ENCODE measurements at places on chromosomes 3 and 15.

DNA sequence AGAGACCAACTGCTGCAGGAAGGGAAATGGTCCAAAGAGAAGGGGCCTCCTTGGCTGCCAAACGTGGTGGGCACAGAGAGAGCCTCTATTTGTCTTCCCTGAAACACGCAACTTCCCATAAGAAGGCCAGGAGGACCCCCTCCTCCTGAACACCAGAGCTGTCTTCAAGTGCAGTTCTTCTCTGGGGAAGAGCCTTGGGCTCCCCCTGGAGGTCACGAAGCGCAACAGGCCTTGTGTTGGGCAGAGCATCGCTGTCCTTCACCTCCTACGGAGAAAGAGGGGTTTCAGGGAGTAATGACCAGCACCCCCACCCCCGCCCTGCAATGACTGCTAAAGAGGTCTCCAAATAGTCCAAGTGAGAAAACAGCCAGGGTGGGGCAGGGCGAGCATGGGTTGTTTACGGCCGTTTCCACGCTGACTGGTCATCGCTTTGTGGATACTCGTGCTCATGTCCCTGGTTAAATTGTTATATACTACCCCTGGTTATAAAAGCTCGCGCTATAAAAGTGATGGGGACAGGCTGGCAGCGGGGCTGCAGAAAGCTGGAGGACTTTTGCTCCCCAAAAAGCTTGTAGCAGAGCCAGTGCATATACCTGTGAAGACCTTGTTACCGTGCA lies 397.5 kb upstream of the ATP10A start:
- peak; percentile 49 for DNase-seq

GRCh38 chr3:115401851-115402501 lies 221.3 kb upstream of the GAP43 start:
- DNase-seq = no peak

GRCh38 chr3:177461765-177462164 lies 264.5 kb upstream of the TBL1XR1 start:
- no peak for DNase-seq

- no peak for DNase-seq
Measured at GRCh38 chr15:38555686-38556334, 8.8 kb downstream of the RASGRP1 start.

Measured in WERI-Rb-1 (cell line).